ENCODE measurements at places on chromosomes 1 and 21.

DNA sequence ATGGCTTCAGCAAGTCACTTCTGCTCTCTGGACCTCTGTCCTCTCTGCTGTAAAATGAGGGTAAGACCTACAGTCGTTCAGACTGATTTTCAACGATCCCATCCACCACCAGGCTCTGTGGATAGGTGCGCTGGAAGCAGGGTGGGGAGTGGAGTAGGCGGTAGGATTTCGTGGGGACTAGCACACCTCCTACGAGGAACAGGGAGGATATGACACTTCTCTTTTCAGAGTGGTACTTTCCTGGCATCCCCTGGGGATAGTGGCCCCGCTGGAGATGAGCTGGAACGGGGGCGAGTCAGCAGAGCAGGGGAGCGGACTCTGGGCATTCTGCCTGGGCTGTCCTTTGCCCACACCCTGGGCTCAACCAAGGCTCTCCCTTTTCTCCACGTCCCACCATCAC lies 17.7 kb downstream of the ETNK2 start:
- DNase-seq = no peak

DNA sequence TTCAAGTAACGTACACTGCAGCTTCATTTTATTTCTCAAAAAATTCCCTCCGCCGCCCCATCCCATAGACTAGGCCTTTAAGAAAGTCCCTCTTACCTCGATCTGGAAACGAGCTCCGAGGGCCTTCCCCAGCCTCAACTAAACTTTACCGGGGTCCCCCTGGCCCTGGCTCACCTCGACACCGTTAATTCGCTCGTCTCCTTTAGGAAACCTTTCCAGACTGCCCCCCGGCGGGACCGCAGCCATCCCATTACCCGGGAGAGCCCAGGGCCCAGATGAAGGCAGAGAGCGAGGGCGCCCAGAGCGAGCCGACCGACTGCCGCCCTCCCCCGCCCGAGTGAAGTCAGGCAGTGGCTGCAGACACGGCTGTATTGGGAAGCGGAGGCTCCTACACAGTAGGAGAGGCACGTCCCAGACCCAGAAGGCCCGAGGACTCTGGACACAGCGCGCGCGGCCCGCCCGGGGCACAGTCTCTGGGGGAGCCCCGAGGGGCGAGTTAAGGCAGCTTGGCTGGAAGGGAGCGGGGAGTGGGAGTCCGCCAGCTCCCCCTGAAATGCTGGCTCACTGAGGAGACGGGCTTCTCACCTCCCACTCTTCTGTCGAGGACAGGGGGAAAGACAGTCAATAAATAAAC lies 14.6 kb downstream of the SEMA6C start:
- DNase-seq = no peak

DNA sequence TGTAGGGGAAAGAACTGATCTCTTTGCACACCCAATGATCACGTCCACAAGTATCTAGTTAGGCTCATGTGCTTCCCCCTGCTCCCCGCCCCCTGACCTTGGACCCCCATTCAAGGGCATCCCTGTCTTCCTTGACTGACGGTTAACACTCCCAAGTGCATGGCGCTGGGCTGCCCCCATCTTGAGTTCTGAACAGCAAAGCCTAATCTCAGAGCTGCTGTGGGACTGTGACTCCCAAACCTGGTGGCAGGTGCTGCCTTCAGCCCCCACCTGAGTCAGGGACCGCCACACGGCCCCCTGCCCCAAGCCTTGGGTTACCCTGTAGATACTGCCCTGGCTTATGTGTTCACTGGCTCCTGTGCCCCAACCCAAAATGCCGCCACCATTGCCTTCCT lies 925 bp downstream of the TNNI1 start:
- no peak for DNase-seq

GRCh38 chr21:29174607-29175013 lies 44.2 kb downstream of the MAP3K7CL start:
- no peak for DNase-seq

DNA sequence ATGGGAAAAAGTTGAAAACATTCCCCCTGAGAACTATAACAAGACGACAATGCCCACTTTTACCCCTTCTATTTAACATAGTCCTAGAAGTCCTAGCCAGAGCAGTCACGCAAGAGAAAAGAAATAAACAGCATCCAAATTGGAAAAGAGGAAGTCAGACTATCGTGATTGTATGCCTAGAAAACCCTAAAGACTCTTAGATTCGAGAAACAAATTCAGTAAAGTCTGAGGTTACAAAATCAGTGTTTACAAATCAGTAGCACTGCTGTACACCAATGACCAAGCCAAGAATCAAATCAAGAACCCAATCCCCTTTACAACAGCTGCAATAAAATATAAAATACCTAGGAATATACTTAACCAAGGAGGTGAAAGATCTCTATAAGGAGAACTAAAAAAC lies 72.4 kb downstream of the POU2F1 start:
- no peak for DNase-seq

GRCh38 chr1:209382231-209383100 lies 201.0 kb upstream of the CAMK1G start:
- DNase-seq = no peak

DNA sequence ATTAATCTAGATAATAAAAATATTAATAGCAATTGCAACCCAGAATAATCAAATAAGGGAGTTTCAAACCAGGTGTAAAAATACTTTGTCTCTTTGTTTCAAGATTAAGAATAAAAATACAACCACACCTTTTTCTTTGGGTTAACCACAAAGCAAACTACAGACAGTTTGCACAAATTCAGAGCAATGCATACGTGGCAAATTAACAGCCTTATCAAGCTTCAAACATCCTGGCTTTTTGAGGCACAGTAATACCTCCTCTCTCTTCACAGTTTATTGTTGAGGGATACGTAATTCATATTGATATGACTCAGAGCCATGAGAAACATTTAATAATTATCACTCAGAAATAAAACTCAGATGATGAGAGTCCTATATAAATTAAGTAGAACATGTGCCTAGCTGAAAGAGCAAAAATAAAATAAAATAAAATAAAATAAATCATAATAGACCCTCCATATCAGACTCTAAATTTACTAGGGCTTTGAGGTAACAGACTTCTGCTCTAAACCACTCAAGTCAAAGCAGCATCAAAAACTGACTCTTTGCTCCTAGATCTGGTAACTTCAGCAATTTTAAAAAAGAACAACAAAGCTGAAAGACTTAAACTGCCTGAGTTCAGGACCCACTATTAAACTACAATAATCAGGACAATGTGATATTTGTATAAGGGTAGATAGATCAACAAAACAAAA lies 11.4 kb downstream of the EDEM3 start:
- no peak for DNase-seq

- no peak for DNase-seq
Observed at GRCh38 chr1:31750858-31751510, 13.2 kb downstream of the ADGRB2 start.

- DNase-seq = no peak
Observed at GRCh38 chr1:218298398-218298797, 13.3 kb downstream of the RRP15 start.

DNA sequence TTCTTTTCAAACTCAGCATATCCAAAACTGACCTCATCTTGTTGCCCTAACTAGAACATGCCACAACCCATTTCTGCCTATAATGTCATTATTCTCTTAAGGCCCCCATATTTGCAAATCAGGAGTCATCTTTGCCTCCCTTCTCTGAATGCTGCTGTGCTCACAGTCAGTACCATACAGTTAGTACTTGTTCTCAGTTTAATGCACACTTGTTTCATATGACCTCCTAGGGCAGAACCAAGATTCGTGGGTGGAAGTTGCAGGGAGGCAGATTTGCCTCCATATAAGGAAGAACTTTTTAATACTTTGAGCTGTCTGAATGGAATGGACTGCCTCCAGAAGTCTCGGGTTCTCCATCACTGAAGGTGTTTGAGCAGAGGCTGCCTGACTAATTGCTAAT lies 9.2 kb downstream of the CAP1 start:
- DNase-seq = peak; percentile 54

DNA sequence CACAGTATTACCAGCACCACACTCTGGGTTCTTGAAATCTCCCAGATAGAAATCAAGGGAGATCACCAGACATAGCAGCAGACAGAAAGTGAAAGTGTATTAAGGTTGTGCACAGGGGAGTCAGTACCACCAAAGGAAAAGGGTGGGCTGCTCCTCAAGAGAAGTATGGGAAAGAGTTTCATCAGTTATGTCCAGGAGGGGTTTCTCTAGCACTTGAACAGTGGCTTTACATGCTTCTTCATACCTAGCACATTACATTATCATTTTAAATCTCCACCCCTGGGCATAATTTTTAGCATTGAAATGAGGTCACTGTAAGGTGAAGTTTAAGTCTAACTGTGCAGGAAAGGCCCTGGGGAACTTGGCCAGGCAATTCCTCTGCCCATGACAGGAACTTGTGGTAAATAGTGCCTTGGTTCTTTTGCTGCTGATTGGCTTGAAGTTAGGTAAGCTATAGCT lies 601.0 kb downstream of the NUF2 start:
- no peak for DNase-seq

DNA sequence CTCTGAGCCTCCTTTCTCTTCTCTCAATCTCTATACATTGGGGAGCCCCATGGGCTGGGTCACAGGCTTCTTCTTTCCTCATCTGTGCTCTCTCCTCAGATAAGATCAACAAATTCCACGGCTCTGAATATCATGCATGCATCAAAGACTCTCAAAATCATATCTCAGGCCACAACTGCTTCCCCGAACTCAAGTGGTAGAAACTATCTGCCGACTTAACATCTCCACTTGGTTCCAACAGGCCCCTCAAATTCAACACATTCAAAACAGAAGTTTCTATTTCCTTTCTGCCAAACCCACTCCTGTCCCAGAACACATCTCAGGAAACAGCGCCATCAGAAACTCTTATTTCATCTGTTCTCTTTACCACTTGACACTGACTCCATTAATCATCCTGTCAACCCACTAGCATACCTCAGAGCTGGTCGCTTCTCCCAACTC lies 16.7 kb downstream of the DDX59 start:
- DNase-seq = no peak

GRCh38 chr21:35484032-35484431 lies 434.9 kb upstream of the RUNX1 start:
- DNase-seq = no peak

DNA sequence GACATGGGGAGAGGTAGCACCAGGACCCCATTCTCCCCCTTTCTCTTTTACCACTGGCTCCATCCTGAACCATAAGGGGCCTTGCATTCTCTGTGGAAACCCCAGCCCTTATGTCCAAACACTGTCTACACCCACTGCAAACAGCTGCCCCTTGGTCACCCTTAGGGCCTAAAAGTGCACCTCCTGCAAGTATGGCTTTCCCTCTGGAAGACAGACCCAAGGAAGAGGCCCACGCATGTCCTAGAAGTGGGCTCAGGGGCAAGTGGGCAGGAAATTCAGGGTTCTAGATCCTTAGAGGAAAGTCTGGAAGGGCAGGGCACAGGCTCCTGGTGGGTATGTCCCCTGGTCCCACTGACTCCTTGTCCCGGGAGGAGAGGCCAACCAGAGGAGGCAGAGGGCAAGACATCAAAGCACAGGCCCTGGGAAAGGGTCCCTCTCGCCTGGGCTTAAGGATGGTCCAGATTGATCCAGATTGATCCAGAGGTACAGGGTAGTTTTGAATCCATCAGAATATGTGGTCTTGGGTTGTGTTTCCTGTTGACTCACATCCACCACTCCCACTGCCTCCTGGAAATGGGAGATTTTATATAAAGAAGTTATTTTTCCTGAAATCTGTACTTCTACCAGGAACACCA lies 150.9 kb downstream of the GRIK3 start:
- no peak for DNase-seq

DNA sequence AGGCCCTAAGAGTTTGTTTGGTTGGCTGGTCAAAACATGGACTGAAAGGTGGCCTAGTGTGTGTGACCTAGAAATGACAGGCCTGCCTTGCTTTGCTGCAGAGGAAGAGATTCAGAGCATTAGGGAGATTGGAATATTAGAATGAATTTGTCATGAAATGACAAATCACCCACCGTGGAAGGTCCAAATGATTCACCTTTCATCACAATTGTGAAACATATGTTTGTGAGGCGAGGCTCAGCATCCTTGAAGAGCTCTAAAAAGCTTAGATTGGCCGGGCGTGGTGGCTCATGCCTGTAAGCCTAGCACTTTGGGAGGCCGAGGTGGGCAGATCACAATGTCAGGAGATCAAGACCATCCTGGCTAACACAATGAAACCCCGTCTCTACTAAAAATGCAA lies 5.5 kb downstream of the LCE1B start:
- no peak for DNase-seq

- no peak for DNase-seq
Observed at GRCh38 chr1:67053535-67053784, 488 bp downstream of the SLC35D1 start.

DNA sequence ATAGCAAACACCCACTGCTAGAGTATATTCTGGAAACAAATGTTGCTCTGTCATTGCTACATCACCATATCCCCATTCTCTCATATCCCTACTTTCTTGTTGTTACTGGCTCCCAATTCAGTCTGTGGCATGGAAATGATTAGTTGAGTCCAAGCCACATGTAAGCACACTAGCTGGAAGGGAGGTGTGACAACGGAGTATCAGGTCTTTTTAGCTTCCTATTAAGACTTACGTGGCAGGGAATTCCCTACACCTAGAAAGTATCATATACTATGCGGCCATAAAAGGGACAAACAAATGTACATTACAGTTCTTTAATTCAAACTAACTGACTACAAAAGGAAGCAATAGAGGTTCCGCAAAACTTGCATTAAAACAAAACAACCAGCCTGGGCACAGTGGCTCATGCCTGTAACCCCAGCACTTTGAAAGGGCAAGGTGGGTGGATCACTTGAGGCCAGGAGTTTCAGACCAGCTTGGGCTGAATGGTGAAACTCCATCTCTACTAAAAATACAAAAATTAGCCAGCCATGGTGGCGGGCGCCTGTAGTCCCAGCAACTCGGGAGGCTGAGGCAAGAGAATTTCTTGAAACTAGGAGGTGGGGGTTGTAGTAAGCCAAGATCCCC lies 48.6 kb downstream of the INTS7 start:
- no peak for DNase-seq

DNA sequence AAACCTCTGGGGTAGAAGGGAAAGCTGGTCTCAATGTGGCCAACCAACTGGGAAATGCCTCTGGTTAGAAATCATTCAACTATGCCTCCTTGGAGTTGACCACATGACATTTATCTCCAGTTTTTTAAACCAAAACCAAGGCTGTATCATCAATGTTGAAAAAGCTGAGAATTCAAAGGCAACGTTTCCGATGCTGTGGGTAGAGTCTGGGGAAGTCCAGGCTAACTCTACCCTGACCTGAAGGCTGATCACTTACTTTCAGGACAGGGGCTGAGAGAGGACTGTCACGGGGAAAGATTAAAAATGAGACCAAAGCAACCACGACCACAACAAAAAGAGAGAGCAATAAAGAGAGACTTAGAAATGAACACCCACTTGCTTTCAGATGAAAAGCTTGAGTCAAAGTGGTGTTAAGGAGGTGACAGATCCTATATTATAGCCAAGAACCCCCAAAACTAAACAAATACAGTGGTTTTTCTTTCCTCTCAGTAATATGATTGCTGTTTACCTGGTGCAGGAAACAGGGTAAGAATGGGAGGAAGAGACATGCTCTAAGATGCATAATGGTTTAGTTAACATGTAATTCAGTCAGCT lies 90.8 kb upstream of the TNFSF4 start:
- DNase-seq = no peak

- no peak for DNase-seq
Observed at GRCh38 chr1:164836614-164837018, 277.6 kb downstream of the PBX1 start.
